ENCODE measurements at places on chromosomes 11 and 22.

DNA sequence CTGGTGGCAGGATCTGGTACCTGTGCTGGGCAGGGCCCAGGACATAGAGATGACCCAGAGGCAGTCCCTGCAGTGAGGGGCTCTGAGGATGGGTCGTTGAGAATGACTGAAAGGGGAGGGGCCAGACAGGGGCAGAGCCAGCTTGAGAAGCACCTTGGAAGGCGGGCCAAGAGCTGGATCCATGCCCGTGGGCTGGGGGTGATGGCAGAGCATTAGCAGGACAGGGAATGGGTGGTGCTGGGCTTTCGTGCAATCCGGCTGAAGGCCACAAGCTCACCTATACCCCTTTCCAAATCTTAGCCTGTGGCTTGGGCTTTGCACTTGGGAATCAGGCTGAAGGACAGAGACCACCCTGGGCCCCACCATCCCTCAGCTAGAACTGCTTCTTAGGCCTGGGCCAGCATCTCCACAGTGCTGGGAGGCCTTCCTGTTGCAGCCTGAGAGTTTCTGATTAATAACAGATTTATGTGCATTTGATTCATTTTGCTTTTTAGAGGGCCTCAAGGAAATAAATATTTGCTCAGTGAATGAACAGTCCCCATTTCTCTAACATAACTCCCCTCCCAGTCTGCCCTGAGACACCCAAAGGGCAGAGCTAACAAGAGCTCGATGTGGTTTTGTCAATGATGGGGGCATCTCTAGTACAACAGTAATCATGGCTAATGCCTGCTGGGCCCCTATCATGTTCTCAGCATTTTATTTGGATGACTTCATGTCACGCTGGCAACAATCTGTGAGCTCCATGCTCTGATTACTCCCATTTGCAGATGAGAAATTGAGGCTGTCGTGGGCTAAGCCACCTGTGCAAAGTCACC is 39.3 kb downstream of the RIBC2 start:
- no peak for DNase-seq

GRCh38 chr11:38182126-38182866 is 1584.3 kb upstream of the RAG2 start:
- no peak for DNase-seq

GRCh38 chr11:7281079-7281478 is 29.4 kb downstream of the SYT9 start:
- no peak for DNase-seq

DNA sequence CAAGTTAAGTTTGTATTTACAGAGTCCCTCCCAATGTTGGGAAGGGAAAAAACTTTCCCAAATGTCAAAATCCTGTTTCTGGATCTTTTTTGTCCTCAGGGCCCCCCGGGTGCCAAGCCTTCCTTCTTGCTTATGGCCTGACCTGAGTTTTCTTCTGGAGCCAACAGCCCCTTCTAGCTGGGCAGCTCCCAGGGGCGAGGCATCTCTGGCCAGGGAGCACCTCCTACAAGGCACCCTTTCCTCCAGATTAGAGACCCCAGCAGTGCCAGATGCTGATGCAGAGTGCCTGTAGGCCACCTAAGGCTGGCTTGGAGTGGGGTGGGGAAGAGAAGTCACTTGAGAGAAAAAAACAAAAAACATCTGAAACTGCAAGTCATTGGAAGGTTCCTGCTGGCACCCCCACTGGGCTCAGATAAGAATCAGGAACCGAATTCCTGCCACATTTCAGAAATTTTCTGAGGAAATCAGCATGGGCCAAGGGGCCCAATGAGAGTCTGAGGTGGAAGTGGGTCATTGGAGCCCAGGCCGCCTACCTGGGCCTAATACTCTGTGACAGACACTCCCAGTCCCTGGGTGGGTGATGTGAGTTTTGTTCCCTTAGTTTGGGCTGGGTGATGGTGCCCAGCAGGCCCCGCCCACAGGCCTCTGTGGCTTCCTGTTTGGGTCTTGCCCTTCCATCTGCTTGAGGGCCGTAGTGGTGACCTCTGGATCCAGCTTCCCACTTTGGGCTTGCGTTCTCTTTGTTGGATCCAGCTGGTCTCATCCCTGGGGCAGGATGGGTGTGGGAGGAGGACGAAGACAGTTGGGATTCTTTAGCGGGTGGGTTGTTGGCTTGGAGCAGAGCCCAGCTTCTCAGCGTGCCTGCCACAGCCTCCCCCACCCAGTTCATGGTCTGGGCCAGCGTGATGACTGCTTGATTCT is 40.6 kb downstream of the PARVA start:
- DNase-seq: no peak

GRCh38 chr11:10388101-10388500 is 67.0 kb upstream of the AMPD3 start:
- DNase-seq: no peak

DNA sequence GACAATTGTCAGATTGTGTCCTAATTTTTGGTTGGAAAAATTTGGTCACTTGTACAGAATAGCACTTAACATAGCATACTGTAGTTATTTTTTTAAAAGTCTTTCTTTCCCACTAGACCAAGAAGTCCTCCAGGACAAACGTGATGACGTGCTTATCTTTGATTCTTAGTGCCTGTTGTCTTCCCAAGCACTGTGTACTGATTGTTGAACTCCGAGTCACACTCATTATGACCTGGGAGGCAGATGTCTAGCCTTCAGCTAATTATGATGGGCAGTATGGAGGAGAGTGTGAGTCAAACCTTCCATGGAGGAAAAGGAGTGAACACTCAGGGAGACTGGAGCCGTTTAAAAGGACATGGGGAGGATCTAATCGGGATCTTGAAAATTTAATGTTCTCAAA is 119.8 kb downstream of the SPON1 start:
- no peak for DNase-seq

- DNase-seq: no peak
Measured at GRCh38 chr11:64519541-64519940, 71.5 kb upstream of the SLC22A12 start.

DNA sequence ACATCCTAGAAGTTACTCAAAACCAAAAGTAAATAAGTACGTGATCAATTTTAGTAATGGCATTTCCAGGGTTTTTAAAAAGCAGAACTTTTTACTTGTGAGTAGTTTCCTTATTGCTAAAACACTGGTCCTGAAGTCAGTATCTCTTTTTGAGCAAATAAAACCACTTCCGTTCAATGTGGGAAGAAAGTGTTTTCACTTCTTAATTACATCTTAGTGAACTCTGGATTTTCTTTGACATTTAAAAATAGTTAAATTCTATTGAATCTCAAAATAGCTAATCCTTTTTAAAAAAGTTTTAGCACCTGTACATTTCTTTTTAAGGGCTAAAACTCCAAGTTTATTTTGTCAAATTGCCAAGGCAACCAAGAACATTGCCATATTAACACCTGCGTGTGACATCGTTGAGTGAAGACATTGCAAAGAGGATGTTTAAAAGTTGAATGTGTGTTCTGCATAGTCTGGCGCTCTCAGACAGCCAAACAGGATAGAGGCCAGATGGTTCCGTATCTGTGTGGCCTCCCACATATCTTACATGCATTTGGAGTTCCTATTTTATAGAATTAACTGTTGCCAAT is 17.2 kb upstream of the OR5B21 start:
- DNase-seq: peak; percentile 27

- no peak for DNase-seq
Measured at GRCh38 chr11:118635642-118636041, 28.2 kb downstream of the PHLDB1 start.

GRCh38 chr11:86681483-86681756 is 9.0 kb upstream of the ME3 start:
- DNase-seq: no peak

GRCh38 chr11:14323118-14323676 is 35.8 kb downstream of the RRAS2 start:
- no peak for DNase-seq

DNA sequence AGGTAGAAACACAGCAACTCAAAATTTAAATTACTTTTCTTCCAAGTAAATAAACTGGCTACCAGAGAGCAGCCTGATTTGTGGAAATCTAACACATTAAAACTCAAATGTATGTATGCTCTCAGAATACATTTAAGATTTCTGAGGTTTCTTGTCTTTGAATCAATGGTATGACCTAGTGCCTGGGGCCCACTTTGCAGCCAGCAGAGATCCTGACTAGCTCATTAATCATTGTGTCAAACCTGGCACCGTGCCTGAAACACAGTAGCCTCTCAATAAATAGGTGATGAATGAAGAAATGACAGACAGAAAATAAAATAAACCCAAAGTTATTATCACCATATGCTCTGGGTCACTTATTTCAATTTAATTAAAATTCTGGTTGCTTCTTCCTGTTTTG is 176.2 kb upstream of the FAT3 start:
- no peak for DNase-seq

DNA sequence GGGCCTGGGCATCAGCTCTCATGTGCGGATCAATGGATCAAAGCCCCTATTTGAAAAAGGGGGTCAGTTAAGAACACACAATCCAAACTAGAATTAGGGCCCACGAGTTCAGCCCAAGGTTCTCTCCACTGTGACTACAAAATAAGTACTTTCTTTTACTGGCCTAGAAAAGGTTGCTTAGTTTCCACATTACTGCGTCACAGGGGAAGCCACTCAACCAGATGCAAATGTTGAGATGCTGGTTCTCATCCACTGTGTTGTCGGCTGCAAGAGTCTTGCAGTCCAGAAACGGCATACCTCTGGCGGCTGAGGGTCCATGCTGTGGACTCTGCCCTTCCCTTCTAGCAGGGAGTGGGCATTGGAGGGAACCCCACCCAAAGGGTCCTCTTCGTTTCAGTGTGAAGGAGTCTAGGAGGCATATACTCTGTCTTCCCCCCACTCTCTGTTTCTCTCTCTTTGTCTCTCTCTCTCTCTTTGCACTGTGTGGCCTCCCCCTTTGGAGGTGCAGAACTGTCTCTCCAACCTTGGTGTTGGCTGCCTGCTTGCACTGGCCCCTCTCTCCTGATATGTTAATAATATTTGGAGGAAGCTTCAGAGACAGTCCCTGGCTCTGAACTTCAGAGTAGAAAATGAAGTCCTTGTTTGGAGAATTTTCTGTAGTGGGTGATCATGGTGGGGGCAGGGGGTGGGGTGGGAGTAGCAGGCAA is 99.0 kb upstream of the NNMT start:
- DNase-seq: no peak

- no peak for DNase-seq
Measured at GRCh38 chr11:59141673-59142460, 789 bp upstream of the FAM111A start.

DNA sequence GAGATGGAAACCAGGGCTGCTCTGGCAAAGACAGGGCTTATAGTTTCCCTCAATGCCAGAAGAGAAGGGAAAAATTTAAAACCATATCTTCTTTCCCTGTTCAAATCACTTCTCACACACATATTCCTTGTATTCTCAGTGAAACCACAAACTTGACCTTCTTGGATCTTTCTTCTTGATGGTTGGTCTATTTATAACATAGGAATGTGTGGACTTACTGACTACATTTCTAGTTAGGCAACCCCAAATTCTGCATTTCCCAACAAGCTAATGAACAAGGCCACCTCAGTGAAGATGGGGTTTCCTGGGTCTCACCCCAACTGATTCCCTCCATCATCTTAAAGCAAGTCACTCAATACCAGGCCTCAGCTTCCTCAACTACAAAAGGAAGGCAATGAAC is 3.8 kb upstream of the QSER1 start:
- no peak for DNase-seq

DNA sequence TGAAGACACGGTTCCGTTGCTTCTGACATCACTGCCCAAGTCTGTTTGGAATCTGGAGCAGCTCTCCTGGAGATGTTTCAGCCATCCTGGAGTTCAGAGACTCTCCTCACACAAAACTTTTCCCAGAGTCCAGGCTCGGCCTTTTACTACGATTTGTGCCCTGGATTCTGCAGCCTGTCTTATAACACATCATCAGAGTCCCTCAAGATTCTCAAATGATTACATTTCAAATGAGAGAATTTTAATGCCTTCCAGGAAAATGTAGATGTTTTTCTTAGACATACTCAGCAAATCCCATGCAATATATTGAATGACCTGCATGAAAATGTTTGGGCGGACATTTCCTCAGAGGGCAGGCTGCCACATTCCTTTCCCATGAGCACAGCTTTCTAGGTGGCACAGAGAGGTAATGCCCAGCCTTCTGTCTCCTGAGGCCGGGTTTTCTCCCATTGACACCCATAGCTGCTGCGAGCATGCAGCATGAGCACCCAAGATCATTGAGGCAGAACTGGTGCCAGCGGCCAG is 129.1 kb downstream of the SNX19 start:
- no peak for DNase-seq

DNA sequence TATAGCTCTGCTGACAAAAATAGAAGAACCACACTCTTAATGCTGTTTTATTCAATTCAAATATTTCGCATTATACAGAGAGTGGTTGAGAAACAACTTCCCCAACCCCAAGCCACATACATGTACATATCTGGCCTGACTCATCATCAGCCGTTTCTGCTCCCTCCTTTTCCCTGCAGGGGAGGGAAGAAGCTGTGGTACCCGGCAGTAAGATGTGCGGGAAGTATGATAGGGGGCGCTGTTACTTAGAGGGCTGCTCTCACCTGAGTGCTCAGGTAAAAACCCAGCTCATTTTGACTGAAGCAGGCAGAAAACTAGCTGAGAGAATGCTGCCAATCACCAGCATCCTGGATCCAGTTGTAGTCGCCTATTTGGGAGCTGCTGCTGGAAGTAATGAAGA is 85.5 kb downstream of the NELL1 start:
- no peak for DNase-seq

GRCh38 chr11:12159351-12160099 is 49.1 kb downstream of the MICAL2 start:
- DNase-seq: no peak

- DNase-seq: peak; percentile 2
Measured at GRCh38 chr11:114131461-114131864, 72.0 kb downstream of the ZBTB16 start.

GRCh38 chr11:44434191-44434590 is 124.3 kb upstream of the ALX4 start:
- no peak for DNase-seq

DNA sequence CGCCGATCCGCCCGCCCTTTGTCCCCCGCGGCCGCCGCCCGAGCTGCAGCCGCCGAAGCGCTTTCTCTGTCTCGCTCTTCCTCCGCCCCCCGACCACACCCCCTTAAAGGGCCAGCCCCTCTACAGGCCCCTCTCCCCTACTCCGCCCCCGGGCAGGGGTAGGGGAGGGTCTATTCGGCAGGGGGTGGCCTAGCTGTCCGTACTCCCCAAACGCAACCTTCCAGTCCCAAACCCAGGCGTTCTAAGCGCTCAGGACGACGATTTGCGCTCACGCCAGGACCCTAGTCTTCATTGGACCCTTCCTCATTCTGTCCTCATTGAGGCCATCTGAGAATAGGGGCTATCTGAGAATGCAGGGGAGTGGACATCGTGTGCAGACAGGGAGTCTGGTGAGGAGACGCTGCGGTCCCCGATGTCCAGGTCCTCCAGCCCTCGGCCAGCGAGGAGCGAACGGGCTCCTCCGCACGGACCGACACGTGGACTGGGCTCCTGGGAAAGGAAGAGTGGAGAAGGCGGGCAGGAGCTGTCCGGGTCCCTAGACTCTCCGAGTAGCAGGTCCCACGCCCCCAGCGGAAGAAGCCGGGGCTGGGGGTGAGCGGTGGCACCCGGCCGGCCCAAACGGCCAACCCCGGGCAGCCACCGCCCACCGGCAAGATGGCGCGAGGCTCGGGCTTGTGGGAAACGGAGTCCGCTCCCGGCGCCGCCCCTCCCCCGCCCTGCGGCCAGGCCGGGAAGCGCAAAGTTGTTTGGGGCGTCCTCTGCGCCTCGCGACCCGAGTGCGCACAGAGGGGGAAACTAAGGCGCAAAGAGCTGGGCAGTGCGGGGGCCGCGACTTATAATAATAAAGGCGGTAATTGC is at the start of gene PPP1R14B:
Gene PPP1R14B (minus strand): TSS at position 73 of the 858 bp plus-strand sequence. CDS start 270 bp downstream, outside the sequence.
- peak; percentile 59 for DNase-seq

Data from activated CD4-positive, alpha-beta T cell treated with anti-CD3 and anti-CD28 coated beads, Interleukin-2, amount 50 U/mL, for 24 hours (primary cell).